WTC11 (cell line): ENCODE measurements at places on chromosomes 3 and 15. TPM values are rescaled to one million over a fixed set of nuclear protein-coding genes. Genes with fewer than 3 reads are reported as not detected.
A peak's percentile ranks its signal among the peaks of the same experiment; 100 is the strongest.

- H3K27me3 ChIP-seq = no peaks in the 10 kb centered on the region
- no peak for DNase-seq
- H3K36me3 ChIP-seq = peaks cover 8% of the 10 kb centered on the region
- H3K27ac ChIP-seq = no peak overlapping the region
- H3K4me1 ChIP-seq = peaks cover 3% of the 10 kb centered on the region
- H3K4me3 ChIP-seq = no peak overlapping the region
Observed at GRCh38 chr15:64930019-64930652, 18.4 kb downstream of the ANKDD1A start.

- H3K36me3 ChIP-seq = no peaks in the 10 kb centered on the region
- H3K27ac ChIP-seq = 0 out of 2 replicates have a peak overlapping the region, but pooled peaks have one; percentile 20
- H3K4me3 ChIP-seq = no peak overlapping the region
- no peaks in the 10 kb centered on the region for H3K4me1 ChIP-seq
- H3K27me3 ChIP-seq = no peaks in the 10 kb centered on the region
Observed at GRCh38 chr3:49626101-49626581, 48.0 kb upstream of the APEH start.

- no peaks in the 10 kb centered on the region for H3K36me3 ChIP-seq
- H3K4me1 ChIP-seq = peaks cover 12% of the 10 kb centered on the region
- DNase-seq = no peak
- H3K4me3 ChIP-seq = no peak overlapping the region
Observed at GRCh38 chr3:49619649-49620048, 54.5 kb upstream of the APEH start.

DNA sequence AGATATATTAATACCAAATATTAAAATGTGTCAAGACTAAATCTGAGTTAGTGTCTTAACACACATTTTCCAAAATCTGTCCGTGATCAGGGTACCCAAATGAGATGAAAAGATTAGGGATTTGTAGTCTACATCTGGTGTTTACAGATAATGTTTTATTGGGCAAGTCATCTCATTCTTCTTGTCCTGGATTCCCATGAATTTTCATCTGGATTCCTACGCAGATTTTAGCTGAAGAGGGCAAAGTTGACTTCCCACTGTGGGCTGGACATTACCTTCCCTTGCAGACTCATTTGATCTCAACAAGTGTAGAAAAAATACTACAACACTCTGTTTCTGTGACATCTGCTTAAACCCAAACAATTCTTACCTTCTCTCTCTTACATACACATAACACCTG is 79.1 kb downstream of the CEP63 start:
- H3K27me3 ChIP-seq = no peaks in the 10 kb centered on the region
- no peak overlapping the region for H3K27ac ChIP-seq
- peaks cover 18% of the 10 kb centered on the region for H3K36me3 ChIP-seq
- no peak for DNase-seq
- H3K4me3 ChIP-seq = no peak overlapping the region
- peaks cover 14% of the 10 kb centered on the region for H3K4me1 ChIP-seq

- no peaks in the 10 kb centered on the region for H3K27me3 ChIP-seq
- no peak overlapping the region; the same call in 1 of the 2 replicates for H3K27ac ChIP-seq
- DNase-seq = no peak
- no peak overlapping the region for H3K4me3 ChIP-seq
- peaks cover 2% of the 10 kb centered on the region for H3K4me1 ChIP-seq
- H3K36me3 ChIP-seq = no peaks in the 10 kb centered on the region
Observed at GRCh38 chr3:188520466-188520865, 366.5 kb downstream of the LPP start.

- H3K4me3 ChIP-seq = no peak overlapping the region
- no peak for DNase-seq
- peaks cover 7% of the 10 kb centered on the region for H3K4me1 ChIP-seq
- no peaks in the 10 kb centered on the region for H3K36me3 ChIP-seq
Observed at GRCh38 chr3:29319262-29319661, 38.4 kb downstream of the RBMS3 start.

DNA sequence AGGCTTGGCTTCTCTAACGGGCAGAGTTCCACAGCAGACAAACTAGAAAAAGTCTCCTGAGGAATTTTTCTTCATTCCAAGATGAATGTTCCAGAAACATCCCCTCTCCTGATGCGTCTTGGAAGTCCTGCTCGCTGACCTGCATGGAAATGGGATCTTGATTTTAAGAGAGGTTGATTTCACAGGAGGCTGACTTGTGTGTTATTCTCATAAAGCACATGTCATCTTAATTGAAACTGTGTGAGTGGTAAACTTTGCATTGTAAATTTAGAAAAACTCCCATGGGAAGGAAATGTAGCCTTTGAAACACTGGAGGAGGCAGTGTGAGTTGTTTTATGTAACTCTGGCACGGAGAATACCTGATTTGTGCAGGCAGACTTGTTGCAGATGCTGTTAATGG is 337.8 kb upstream of the NR2E3 start:
- no peak overlapping the region for H3K27ac ChIP-seq
- no peak overlapping the region for H3K4me3 ChIP-seq
- no peak for DNase-seq
- 0 out of 2 replicates have a peak, but pooled peaks cover 3% of the 10 kb centered on the region for H3K36me3 ChIP-seq
- no peaks in the 10 kb centered on the region for H3K27me3 ChIP-seq
- 0 out of 2 replicates have a peak, but pooled peaks cover 2% of the 10 kb centered on the region for H3K4me1 ChIP-seq

- no peak for DNase-seq
- H3K4me3 ChIP-seq = no peak overlapping the region
- no peaks in the 10 kb centered on the region for H3K27me3 ChIP-seq
- peaks cover 3% of the 10 kb centered on the region; the same call in 1 of the 2 replicates for H3K4me1 ChIP-seq
Observed at GRCh38 chr3:41265823-41266273, 66.5 kb downstream of the CTNNB1 start.

DNA sequence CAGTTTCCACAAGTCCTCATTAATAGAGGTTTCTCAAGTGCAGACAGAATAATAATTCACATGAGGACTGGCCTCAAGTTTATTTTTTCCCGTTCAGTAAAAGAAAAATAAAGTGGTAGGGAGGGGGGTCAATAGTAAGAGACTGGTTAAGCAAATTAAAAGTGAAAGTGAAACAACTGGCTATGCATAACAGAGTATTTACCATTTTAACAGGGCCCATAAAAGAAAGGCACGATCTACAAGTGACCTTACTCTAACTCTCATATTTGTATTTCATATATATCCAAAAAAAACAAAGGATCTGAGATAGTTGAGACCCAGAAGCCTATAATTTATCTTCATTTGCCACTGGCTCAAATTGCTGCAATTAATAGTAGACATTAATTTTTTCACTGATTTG is 686.3 kb downstream of the NTRK3 start:
- no peaks in the 10 kb centered on the region for H3K4me1 ChIP-seq
- H3K36me3 ChIP-seq = no peaks in the 10 kb centered on the region
- DNase-seq = no peak

DNA sequence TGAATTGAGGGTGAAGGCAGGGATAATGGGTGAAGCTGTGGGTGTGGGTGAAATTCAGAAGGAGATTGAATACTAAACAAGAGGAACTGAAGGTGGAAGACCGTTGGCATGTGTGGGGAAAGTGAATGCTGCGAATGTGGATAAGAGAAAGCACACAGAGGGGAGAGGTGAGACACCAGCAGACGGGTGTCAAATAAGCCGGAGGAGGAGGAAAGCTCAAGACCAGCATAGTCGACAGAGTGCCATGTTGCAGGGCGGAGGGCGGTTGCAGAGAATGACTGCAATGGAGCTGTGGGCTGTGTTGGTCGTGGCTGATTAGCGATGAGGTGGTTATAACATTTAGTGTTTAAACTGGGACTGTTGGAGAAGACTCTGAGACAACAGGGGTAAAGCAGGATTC is 16.4 kb upstream of the HCN4 start:
- no peak for DNase-seq
- H3K4me3 ChIP-seq = no peak overlapping the region
- H3K27ac ChIP-seq = no peak overlapping the region
- peaks cover 20% of the 10 kb centered on the region for H3K27me3 ChIP-seq
- H3K36me3 ChIP-seq = peaks cover 17% of the 10 kb centered on the region

- no peaks in the 10 kb centered on the region for H3K27me3 ChIP-seq
- H3K27ac ChIP-seq = no peak overlapping the region
- no peaks in the 10 kb centered on the region for H3K36me3 ChIP-seq
- no peaks in the 10 kb centered on the region for H3K4me1 ChIP-seq
Observed at GRCh38 chr3:105883798-105884377, 15.1 kb upstream of the CBLB start.

The CCR9 gene
- total RNA-seq = not detected in 3 replicates

The SIDT1 gene
- total RNA-seq = 0.21 to 0.23 TPM (median 0.22 TPM) in 3 replicates

The HIGD2B gene
- 0.18 TPM in 1 of 3 replicates, not detected in the others for total RNA-seq

The PLSCR2 gene
- 0.18 to 0.39 TPM (median 0.23 TPM) in 3 replicates for total RNA-seq
